CD4-positive, alpha-beta T cell treated with Interleukin-10 for 1 hour (primary cell): ENCODE measurements at places on chromosomes 16 and 17.

- DNase-seq, result no peak
Observed at GRCh38 chr17:60926466-60927183, 249.0 kb downstream of the BCAS3 start.

DNA sequence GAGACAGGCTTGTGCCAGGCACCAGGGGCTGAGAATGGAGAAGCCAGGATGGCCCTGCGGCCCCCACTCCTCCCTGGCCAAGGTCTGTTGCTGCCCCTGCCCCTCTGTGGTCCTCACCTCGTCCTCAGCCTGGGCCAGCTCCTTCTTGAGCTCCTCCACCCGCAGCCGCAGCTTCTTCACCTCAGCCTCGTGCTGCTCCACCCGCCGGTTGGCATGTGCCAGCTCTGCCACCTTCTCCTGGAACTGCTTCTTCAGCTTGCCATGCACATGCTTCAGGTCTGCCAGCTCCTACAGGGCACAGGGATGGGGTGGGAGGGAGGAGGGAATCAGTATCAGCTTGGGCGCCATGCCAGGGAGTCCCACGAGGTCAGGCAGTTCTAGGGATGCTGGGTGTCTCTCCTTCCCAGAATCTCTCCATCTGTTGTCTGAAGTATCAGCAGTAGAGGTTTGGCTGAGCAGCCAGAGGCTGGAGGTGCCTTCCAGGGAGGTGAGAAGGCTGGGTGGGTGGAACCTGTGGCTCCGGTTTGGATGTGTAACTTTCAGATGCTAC, 20.1 kb downstream of the CCDC102A start:
- DNase-seq, result no peak

DNA sequence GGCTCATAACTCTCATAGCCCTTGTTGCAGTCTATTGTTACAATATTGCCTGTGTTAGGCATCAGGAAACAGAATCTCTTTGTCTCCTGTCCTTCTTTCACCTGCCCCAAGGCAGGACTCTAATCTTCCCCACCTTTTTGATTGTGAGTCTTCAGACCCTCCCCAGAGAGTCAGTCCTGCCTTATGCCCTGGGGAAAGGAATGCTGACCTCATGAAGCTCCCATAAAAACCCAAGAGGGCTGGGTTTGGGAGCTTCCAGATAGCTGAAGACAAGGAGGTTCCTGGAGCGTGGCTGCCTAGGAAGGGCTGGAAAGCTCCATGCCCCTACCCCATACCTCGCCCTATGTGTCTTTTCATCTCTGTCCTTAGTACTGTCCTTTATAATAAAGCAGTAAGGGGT, 688.8 kb downstream of the WWOX start:
- DNase-seq, result no peak

DNA sequence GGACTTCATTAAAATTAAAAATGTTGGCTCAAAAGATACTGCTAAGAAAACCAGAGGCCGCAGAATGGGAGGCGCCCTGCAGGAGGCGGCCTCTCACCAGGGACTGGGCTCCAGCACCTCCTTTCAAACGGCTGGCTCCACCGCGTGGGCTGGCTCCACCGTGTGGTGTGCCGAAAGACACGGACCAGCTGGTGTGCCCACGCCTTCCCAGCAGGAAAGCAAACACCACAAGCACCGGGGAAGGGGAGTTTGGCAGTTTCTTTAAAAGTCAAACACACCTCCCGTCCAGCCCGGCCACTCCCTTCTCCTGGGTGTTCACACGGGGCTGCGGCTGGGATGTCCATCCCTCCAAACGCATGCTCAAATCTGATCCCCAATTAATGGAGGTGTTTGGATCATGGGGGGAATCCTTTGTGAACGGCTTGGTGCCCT, 13.9 kb downstream of the HAGH start:
- DNase-seq, result peak; percentile 39

GRCh38 chr16:9495824-9496223, 404.4 kb downstream of the HAPSTR1 start:
- DNase-seq, result no peak

GRCh38 chr16:89209522-89210044, 7.9 kb upstream of the ZNF778 start:
- DNase-seq, result no peak

DNA sequence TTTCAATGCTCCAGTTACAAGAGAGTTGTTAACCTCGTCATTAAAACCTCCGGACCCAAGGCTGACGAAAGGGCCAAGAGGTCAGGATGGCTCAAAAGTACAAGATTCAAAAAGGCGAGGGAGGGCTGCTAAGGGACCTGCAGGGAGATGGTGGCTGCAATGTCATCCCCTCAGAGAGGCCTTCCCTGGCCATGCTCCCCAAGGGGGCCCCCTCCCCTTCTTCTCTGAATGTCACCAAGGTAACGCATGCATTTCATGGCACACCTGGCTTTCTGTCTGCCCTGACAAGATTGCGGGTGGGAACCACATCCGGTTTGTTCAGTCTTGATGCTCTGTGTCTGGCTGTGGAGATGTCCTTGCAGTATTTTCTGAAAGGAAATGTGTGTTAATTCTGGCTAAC, 89.9 kb downstream of the C16orf78 start:
- DNase-seq, result peak; percentile 81

DNA sequence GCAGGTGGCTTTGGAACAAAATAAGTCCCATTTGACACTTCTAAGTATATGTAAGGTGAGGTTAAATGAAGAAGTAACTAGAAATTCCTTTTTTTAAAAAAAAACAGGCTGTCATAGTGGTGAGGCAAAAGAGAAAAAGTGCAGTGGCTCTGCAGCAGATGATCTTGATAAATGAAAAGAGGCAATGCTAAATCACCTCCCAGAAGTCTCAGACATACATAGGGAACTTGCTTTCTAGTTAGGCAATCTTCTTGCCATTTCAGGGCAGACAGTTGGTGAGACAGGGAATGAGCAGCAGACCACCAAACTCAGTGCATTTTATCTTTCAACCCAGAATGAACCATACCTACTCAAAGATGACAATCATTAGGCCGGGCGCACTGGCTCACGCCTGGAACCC, 90.8 kb downstream of the MYO1D start:
- DNase-seq, result no peak
